ENCODE measurements at places on chromosomes 13 and 19. TPM values are rescaled to one million over a fixed set of nuclear protein-coding genes. Genes with fewer than 3 reads are reported as not detected.

GRCh38 chr13:90884066-90884465, 463.4 kb upstream of the MIR17HG start:
- no peak overlapping the region for H3K4me3 ChIP-seq
- H3K4me1 ChIP-seq: no peaks in the 10 kb centered on the region
- DNase-seq: no peak

SIGLEC12 gene
- 5.1 TPM for polyA plus RNA-seq

DNA sequence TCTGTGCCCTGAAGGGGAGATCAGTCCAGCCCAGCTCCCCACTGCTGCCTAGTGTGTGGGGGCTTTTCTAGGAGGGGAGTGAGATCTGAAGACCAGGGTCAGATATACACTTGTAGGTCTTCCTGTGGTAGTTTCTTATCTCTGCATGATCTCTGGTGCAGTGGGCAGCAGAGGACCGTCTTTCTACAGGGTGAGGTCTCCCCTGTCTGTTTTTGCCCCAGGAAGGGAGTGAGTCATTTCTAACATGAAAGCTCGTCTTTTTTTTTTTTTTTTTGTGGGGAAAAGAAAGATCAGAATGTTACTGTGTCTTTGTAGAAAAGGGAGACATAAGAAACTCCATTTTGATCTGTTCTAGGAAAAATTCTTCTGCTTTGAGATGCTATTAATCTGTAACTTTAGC, 8.8 kb upstream of the ZNF808 start:
- DNase-seq: no peak
- H3K27me3 ChIP-seq: no peaks in the 10 kb centered on the region
- no peak overlapping the region for H3K4me3 ChIP-seq
- no peaks in the 10 kb centered on the region for H3K4me1 ChIP-seq
- no peaks in the 10 kb centered on the region for H3K36me3 ChIP-seq
- H3K27ac ChIP-seq: no peak overlapping the region

DNA sequence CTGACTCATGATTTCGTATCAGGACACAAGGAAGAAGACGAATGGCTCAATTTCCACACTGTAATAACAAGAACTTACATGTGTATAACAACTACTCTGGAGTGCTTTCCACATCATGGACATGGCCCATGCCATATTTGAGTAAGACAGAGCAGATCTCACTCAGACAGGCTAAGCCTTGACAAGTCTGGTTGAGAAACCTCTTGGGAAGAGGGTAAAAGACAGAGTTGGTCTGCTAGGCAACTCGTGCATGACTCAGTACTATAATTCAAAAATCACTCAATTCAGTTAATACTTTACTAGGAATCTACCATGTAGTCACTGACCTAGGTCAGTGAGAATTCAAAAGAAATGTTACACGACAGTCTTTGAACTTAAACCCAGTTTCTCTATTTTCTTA, 5.7 kb upstream of the THSD1 start:
- peaks cover 29% of the 10 kb centered on the region for H3K36me3 ChIP-seq
- H3K4me1 ChIP-seq: peaks cover 4% of the 10 kb centered on the region

GRCh38 chr19:610071-610800, 20.6 kb downstream of the HCN2 start:
- H3K27me3 ChIP-seq: no peaks in the 10 kb centered on the region
- H3K27ac ChIP-seq: no peak overlapping the region
- H3K4me1 ChIP-seq: no peaks in the 10 kb centered on the region
- DNase-seq: no peak

DNA sequence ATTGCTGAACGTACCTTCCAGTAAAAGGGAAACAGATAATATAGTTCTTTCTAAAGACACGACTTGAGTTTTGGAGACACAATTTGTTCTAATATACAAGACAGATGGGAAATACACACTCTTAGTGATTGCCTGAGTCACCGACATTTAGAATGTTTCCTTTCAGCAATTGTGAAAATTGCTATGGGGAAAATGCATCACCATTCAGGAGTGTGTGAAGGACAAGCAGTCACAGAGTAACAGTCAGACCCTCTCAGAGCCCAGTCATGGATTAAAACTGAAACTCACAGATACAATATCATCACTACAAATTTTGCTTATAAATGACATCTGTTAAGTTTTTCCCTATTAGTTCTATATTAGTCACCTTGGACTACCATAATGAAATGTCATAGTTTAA, 286.1 kb downstream of the SPRY2 start:
- no peaks in the 10 kb centered on the region for H3K36me3 ChIP-seq
- no peak overlapping the region for H3K4me3 ChIP-seq
- no peak overlapping the region for H3K27ac ChIP-seq
- DNase-seq: no peak

DNA sequence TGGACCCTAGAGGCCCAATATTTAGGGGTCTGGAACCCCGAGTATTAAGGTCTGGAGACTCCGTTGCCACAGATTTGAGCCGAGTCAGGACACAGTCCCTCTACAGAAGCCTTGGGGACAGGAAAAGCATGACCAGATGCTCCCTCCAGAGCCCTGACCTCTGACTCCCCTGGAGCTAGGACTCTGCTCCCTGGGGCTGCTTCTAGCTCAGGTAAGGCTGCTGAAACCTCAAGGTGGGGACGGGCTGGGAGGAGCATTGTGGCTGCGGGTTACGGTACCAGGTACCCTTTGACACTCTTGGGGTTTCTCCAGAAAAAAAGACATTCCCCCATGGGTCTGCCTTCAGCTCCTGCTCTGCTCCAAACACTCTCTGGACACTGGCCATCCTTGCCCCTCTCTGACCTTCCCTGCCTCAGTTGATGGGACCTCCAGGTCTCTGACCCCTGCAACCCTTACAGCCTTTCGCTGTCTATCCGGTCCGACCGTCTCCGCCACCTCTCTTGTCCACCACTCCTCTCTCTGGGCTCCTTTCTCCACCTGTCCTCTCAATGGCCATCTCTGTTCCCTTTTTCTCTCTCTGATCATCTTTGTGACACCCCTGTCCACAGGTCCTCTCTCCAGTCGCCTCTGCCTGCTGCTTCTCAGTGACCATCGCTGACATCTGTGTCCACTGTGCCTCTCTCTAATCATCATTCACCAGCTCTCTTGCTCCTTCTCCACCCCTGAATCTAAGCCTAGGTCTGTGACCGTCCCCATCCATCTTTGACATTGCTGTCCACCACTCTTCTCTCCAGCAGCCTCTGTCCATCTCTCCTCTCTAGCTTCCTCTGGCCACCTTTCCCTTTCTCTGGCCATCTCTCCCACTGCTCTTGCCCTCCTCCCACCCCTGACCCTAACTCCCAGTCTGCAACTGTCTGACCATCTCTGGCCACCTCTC, 1.4 kb downstream of the LRFN3 start:
- no peak overlapping the region for H3K27ac ChIP-seq
- peaks cover 7% of the 10 kb centered on the region for H3K36me3 ChIP-seq
- DNase-seq: peak; percentile 20
- H3K4me1 ChIP-seq: peaks cover 18% of the 10 kb centered on the region
- H3K27me3 ChIP-seq: no peaks in the 10 kb centered on the region

HOMER3 gene
- polyA plus RNA-seq: 13.9 TPM

DNA sequence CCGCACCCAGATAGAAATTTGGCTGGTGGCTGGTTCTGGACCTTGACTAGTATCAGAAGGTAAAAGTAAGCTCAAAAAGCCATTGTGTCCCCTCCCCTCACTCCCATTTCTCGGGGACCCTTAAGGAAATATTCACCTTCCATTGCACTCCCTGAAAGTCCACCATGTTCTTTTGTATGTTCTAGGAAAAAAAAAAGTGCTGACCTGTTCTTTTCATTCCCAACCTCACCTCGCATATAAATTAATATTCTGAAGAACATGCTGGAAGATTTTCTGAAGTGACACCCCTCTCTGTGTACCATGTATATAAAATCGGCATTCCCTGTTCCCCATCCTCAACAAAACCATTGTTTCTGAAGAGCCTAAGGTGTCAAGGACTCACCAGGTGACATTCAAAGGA, 43.2 kb downstream of the ZNF557 start:
- no peaks in the 10 kb centered on the region for H3K27me3 ChIP-seq
- no peak overlapping the region for H3K4me3 ChIP-seq
- peaks cover 21% of the 10 kb centered on the region for H3K36me3 ChIP-seq
- H3K4me1 ChIP-seq: no peaks in the 10 kb centered on the region
- H3K27ac ChIP-seq: no peak overlapping the region

GRCh38 chr13:35797991-35798390, 321.5 kb upstream of the MAB21L1 start:
- H3K27ac ChIP-seq: no peak overlapping the region
- H3K4me3 ChIP-seq: no peak overlapping the region
- no peaks in the 10 kb centered on the region for H3K27me3 ChIP-seq
- no peak for DNase-seq

DNA sequence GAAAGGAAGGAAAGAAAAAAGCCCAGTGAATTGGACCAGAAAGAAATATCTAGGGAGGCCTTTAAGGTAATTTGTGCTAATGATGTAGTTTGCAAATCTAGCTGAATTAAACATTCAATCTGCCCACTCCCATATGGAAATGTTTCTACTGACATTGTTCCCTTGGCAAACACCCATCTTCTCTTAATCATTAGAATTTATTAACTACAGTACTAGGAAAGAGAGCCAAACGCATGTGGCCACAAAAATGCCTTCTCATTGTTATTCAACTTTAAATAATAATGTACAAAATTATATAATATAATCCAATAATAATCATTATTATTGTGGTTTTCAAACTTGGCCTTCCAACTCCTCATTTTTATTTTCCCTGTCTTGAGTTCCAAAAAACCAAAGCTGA, 234.7 kb downstream of the NHLRC3 start:
- no peaks in the 10 kb centered on the region for H3K36me3 ChIP-seq
- no peak overlapping the region for H3K4me3 ChIP-seq
- H3K27me3 ChIP-seq: no peaks in the 10 kb centered on the region
- no peak overlapping the region for H3K27ac ChIP-seq

GRCh38 chr13:73467125-73467524, 408.3 kb downstream of the KLF5 start:
- H3K4me1 ChIP-seq: peaks cover 27% of the 10 kb centered on the region
- no peaks in the 10 kb centered on the region for H3K27me3 ChIP-seq
- no peaks in the 10 kb centered on the region for H3K36me3 ChIP-seq

DNA sequence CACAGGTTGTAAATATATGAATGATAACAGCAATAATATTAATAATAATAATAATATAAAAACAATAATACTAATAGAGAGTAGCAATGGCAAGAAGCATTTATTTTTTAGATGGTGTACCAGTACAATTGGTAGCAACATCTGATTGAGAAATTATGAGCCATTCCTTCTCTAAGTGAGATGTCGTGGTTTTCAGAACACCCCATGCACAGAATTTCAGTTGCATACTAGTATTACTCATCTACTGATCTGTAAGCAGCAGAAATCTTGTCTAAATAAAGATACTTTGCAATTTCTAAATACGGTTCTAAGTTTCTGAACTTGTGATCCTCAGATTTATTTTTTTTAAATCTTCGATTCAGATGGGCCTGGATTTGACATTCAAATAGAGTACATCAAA, 788.0 kb upstream of the ATXN8OS start:
- H3K4me3 ChIP-seq: no peak overlapping the region
- no peak for DNase-seq
- no peak overlapping the region for H3K27ac ChIP-seq
- no peaks in the 10 kb centered on the region for H3K27me3 ChIP-seq
- H3K4me1 ChIP-seq: no peaks in the 10 kb centered on the region
- H3K36me3 ChIP-seq: no peaks in the 10 kb centered on the region

DNA sequence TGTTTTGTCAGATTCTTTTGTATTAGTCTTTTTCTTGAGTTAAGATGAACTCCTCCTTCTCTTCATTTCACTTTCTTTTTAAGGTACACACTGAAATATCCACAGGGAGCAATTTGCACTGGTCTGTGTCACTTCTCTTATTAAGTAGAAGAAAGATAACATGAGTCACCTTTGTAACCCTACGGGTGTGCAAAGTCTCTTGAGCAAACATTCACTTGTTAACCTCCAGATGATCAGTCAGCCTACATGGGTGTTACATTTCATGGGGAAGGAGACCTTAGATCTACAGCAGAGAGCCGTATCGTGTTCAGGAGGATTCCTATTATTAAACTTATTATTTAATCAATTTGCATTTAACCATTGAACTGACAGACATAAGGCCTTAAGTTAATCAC, 5.1 kb downstream of the ZNF507 start:
- DNase-seq: peak; percentile 68
- peak overlapping the region; percentile 8 for H3K27ac ChIP-seq
- peaks cover 17% of the 10 kb centered on the region for H3K4me1 ChIP-seq
- H3K27me3 ChIP-seq: no peaks in the 10 kb centered on the region
- H3K36me3 ChIP-seq: peaks cover 40% of the 10 kb centered on the region
- H3K4me3 ChIP-seq: no peak overlapping the region

- no peak overlapping the region for H3K4me3 ChIP-seq
- peaks cover 46% of the 10 kb centered on the region for H3K36me3 ChIP-seq
- peaks cover 18% of the 10 kb centered on the region for H3K4me1 ChIP-seq
- no peak for DNase-seq
- no peak overlapping the region for H3K27ac ChIP-seq
- no peaks in the 10 kb centered on the region for H3K27me3 ChIP-seq
Observed at GRCh38 chr19:45071969-45072790, 4.1 kb downstream of the ZNF296 start.

- peak within 1 kb of the TSS; percentile 90 for H3K4me3 ChIP-seq
- H3K27ac ChIP-seq: peak within 1 kb of the TSS; percentile 94
- peaks cover 33% of the 10 kb centered on the region for H3K36me3 ChIP-seq
- no peaks in the 10 kb centered on the region for H3K27me3 ChIP-seq
Observed at GRCh38 chr19:3762501-3763459, at the start of gene MRPL54. MRPL54 (plus strand) TSS chr19:3762682; CDS start chr19:3762701, 19 bp downstream.

DNA sequence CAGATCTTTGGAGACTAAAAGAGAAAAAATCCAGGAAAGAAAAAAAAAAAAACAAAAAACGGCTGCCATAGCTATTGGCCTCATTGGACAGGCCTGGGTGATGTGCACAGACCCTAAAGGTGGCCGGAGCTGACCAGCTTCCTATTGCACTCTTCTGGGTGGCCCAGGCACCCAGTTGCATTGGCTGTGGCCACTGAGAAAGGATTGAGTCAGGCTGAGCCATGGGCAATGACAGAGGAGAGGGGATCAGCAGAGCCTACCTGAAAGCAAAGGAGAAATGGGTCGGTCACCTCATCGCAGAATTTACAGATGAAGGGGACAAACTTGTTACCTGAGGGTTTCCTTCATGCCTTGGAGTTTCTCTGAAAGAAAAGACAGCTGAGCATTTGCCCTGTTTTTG, 17.3 kb downstream of the HMGB1 start:
- no peak overlapping the region for H3K27ac ChIP-seq
- peaks cover 11% of the 10 kb centered on the region for H3K4me1 ChIP-seq
- H3K4me3 ChIP-seq: no peak overlapping the region
- no peaks in the 10 kb centered on the region for H3K27me3 ChIP-seq
- DNase-seq: no peak

PALM3 gene
- 2.3 TPM for polyA plus RNA-seq

- no peak for DNase-seq
- peaks cover 2% of the 10 kb centered on the region for H3K4me1 ChIP-seq
- H3K27me3 ChIP-seq: peaks cover 72% of the 10 kb centered on the region
- H3K4me3 ChIP-seq: peak overlapping the region; percentile 28
- no peak overlapping the region for H3K27ac ChIP-seq
- no peaks in the 10 kb centered on the region for H3K36me3 ChIP-seq
Observed at GRCh38 chr19:45972947-45973540, 621 bp downstream of the NOVA2 start.

CLDN10 gene
- polyA plus RNA-seq: 0.49 TPM

SHISA2 gene
- 5.0 TPM for polyA plus RNA-seq

Measured in large intestine (tissue), 12 donors.